ENCODE measurements at places on chromosomes 7 and 10.

DNA sequence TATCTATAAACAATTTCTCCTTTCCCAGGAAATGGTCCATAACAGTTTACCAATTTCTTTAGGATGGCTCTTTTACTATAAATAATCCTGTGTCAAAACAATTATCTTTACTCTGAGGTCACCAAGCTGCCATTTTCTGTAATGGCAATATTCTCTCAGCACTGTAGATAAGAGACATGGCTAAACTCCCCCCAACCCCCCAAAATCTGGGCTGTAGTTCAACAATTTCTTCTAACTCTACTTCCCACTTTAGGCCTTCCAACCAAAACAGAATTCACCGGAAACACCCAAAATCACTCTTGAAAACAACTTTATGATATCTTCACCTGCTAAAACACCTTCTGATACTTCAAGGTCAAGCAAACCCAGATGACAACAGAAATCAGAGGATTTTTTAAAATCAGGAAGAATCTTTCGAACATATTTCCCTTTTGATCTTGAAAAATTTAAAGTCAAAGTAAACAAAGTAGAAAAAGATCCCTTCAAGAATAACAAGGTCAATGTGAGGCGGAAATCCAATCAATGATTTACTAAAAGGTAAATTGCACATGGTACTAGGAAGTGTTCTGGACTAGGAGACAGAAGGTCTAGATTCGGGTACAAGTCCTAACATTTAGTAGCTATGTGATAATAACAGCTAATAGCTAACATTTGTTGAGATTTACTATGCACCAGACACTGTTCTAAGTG lies 176.8 kb downstream of the CPEB3 start:
- no peak for DNase-seq

DNA sequence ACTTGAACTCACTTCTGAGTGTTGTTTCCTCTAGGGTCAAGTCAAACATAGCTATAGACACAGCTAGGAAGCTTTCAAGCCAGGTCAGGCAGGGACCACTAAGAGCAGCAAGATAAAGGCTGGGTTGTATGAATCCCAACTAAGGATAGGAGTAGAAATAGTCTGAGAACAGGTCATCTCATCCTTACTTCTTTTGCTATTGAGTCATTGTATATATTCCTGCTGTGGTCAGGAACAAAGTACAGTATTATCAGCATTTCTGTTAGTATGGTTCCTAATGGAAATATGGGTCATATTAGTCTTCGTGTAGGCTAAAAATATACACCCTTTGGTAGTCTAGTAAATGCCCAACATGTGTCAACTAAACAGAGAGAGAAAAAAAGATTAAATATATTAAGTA lies 145.3 kb downstream of the BTAF1 start:
- no peak for DNase-seq

GRCh38 chr10:92789786-92790185 lies 58.5 kb upstream of the EXOC6 start:
- DNase-seq, result no peak

- DNase-seq, result no peak
These were observed 24.5 kb downstream of the AVL9 start for GRCh38 chr7:32519763-32520162.

GRCh38 chr7:20793248-20793647 lies 6.6 kb upstream of the SP8 start:
- DNase-seq, result no peak

DNA sequence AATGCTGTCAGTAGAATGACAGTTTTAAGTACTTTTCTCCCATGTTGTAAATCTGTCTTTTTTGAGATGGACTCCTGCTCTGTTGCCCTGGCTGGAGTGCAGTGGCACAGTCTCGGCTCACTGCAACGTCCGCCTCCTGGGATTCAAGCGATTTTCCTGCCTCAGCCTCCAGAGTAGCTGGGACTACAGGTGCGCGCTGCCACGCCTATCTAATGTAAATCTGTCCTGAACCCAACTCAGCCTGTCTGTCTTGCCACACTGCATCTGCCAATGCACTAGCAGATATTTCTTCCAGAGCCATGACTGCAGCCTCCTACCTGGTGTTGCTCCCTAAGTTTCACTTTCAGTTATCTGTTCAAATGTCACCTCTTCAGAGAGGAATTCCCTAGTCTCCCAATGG lies 264.1 kb downstream of the PHF14 start:
- no peak for DNase-seq
